ENCODE measurements at places on chromosomes 2 and 18.

DNA sequence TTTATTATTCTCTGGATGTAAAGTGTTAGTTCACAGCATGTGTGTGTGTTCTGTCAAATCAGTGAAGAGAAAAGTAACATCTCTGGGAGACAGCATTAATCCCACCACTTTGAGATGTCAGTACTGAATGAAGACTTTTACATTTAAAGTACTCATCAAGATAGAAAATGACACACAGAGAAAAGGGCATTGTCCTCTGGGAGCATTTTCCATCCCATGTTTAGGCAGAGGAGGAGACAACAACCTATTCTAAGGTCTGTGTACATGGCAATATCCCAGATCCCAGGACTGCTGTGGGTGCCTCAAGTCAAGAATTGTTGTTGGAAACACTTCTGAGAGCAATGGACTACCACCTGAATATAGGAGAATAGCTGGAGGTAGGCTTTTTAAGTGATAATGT is 201.5 kb downstream of the PPP1R1C start:
- no peaks in the 10 kb centered on the region for H3K4me1 ChIP-seq
- H3K27me3 ChIP-seq: no peaks in the 10 kb centered on the region

DNA sequence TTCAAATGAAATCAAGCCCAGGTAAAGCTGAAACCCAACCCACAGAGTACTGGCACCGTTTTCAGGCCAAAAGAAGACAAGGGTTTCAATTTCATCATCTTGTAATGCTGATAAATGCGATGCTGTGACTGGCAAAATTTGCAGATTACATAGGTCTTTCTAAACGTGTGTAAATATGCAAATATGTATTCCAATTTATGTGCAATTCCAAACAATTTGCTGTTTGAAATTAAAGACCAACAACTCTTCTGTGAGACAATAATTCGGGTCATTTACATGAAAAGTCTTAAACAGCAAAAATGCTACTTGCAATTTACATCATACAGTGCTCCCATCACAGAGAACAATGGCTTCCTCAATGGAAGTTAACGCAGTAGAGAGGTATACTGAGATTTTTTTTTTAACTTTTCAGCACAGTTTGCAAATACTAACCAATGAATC is 2.8 kb upstream of the ZNF532 start:
- no peaks in the 10 kb centered on the region for H3K27me3 ChIP-seq
- DNase-seq: no peak
- H3K4me3 ChIP-seq: no peak overlapping the region

- DNase-seq: no peak
- H3K4me1 ChIP-seq: no peaks in the 10 kb centered on the region
- H3K4me3 ChIP-seq: no peak overlapping the region
Measured at GRCh38 chr2:50449306-50449705, 582.6 kb downstream of the NRXN1 start.

- no peaks in the 10 kb centered on the region for H3K27me3 ChIP-seq
- DNase-seq: peak; percentile 86
- H3K36me3 ChIP-seq: no peaks in the 10 kb centered on the region
- H3K4me3 ChIP-seq: no peak overlapping the region
- H3K27ac ChIP-seq: peak overlapping the region; percentile 61
- H3K4me1 ChIP-seq: peaks cover 37% of the 10 kb centered on the region
Measured at GRCh38 chr2:66929632-66930338, 467.3 kb upstream of the ETAA1 start.

DNA sequence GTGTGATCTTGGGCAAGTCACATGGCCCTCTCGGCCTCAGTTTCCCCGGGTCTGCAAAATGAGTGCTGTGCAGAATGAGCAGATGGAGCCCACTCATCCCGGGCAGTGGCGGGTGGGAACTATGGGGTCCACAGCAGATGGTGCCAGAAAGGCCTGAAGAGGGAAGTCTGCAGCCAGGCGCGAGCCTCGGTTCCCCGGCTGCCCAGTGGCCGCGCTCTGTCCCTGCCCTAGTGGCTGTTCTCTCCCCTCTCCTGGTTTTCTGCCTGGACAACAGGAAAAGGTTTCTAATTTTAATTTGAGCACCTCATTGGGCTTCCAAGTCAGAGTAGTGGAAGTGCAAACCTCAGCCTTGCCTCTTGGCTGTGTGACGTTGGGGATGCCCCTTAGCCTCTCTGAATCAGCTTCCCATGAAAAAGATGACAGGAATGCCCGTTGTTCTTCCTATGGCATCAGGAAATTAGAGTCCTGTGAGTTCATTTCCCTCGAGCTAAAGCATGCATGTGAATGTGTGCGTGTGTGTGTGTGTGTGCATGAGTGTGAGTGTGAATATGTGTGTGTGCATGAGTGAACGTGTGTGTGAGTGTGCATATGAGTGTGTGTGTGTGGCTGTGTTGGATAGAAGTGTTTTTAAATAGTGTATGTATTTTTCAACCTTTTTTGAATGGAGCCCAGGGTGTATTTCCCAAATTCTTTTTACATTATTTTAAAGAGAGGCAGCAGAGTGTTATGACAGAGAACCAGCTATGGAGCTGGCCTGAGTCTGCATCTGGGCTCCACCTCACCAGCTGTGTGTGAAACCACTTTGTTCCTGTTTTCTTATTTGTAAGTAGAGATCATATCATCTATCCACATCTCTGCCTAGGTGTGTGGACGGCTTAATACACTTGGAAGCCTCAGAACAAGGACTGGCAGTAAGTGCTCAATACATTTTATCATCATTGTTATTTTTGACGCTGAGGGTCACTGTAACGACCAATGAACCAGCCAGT is 41.3 kb downstream of the RRM2 start:
- no peaks in the 10 kb centered on the region for H3K4me1 ChIP-seq
- no peak for DNase-seq
- no peak overlapping the region for H3K4me3 ChIP-seq
- no peak overlapping the region for H3K27ac ChIP-seq

DNA sequence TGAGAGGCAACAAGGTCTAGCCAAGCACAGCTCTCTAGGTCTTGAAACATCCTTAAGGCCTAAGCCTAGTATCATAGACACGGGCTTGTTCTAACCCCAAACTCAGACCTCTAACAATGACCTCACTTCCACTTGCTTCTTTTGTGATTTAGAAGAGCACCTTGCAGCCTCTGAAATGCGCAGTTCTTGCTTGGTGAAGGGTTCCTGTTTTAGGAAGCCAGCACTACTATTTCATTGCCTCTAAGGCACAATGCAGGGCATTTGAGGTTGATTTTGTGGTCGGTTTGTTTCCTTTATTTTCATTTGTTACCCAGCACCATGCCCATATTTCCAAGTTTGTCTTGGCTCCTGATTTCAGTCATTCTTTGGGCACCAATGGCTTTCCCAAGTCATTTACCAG is 117.0 kb upstream of the CYP1B1 start:
- H3K27me3 ChIP-seq: no peaks in the 10 kb centered on the region
- no peaks in the 10 kb centered on the region for H3K4me1 ChIP-seq
- no peaks in the 10 kb centered on the region for H3K36me3 ChIP-seq
- DNase-seq: no peak
- no peak overlapping the region for H3K27ac ChIP-seq

GRCh38 chr2:127081826-127082633 is 24.9 kb downstream of the BIN1 start:
- H3K36me3 ChIP-seq: no peaks in the 10 kb centered on the region
- no peaks in the 10 kb centered on the region for H3K27me3 ChIP-seq
- peaks cover 6% of the 10 kb centered on the region for H3K4me1 ChIP-seq
- H3K4me3 ChIP-seq: no peak overlapping the region

DNA sequence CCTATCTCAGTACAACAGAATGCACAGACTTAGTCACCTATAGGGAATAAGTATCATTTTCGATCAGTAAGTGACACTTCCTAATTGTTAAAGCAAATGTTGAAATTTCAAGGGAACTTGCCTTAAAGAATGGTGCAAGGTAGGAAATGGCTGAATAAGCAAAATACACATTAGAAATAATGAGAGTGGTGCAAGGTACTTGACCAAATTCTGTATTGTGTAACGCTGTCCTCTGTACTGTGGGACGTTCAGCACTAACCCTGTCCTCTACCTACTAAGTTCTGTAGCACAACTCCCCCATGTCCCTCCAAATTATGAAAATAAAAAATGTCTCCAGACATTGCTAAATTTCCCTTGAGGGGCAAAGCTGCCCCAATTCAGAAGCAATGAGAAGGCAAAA is 19.4 kb downstream of the MMADHC start:
- H3K36me3 ChIP-seq: peaks cover 28% of the 10 kb centered on the region
- H3K4me3 ChIP-seq: no peak overlapping the region
- DNase-seq: no peak
- no peaks in the 10 kb centered on the region for H3K4me1 ChIP-seq
- no peak overlapping the region for H3K27ac ChIP-seq

DNA sequence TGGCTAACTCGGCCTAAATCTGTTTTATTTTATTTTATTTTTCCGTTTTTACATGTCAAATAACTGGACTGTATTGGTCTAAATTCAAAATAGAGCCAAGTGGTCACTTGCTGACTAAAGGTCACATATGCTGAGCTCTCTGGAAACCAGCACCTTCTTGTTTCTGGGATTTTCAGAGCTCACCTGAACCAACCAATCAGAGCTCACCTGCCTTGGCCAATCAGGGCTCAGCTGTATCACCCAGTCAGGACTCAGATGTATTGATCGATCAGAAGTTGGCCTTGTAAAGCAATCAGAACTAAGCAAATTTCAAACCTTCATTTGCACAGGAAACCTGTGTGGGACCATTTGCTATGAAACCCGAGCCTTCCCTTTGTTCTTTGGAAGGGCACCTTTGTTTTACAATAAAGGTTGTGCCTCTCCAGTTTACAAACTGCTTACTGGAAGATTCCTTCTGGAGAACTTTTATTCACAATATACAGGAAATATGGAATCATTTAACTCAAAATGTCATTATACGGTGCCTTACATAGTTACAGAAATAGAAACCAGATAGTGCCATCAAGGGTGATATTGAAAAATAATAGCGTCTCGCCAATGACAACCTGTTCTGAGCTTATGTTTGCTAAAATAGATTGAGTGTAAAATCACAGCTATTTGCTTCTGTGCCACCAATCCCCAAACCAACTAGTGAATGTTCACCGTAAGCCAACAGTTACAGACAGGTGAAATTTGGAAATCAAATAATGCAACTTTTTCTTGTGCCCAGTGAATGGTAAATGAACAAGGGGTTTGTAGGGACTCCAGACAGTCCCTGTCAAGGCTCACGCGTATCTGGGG is 17.3 kb upstream of the PSD4 start:
- no peak overlapping the region for H3K4me3 ChIP-seq

- no peak for DNase-seq
- H3K27me3 ChIP-seq: no peaks in the 10 kb centered on the region
- no peaks in the 10 kb centered on the region for H3K36me3 ChIP-seq
Measured at GRCh38 chr2:132478461-132479105, 62.0 kb downstream of the GPR39 start.

DNA sequence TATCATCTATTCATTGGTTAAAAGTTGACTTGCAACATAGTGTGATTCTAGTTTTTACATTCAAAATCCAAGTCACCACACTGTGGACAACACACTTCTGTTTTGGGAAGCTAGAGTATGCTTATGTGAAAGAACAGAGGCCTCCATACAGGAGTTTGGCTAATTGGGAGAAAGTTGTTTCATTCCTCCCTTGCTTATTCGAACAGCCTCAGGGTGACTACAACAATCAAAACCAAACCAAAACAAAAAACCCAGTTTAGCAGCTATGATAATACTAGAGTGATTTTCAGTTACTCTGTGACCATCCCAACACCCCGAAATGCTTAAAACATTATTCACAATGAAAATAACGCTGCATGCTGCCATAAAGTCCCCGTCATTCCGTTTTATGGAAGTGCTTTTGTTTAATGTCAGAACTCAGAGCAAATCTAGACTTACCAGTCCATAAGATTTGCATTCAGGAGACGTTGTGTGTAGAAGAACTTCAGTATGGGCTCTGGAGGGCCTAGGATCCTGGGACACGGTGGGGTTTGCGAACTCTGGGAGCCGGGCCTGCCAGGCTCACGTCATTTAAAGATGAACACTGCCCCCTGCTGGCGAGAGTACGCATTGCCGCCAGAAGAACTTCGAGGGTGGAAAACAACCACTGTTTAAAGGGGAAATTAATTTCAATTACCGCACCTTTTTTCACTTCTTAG is 111.4 kb downstream of the FTCDNL1 start:
- H3K4me1 ChIP-seq: peaks cover 14% of the 10 kb centered on the region
- H3K27me3 ChIP-seq: no peaks in the 10 kb centered on the region
- DNase-seq: peak; percentile 60
- H3K27ac ChIP-seq: no peak overlapping the region

DNA sequence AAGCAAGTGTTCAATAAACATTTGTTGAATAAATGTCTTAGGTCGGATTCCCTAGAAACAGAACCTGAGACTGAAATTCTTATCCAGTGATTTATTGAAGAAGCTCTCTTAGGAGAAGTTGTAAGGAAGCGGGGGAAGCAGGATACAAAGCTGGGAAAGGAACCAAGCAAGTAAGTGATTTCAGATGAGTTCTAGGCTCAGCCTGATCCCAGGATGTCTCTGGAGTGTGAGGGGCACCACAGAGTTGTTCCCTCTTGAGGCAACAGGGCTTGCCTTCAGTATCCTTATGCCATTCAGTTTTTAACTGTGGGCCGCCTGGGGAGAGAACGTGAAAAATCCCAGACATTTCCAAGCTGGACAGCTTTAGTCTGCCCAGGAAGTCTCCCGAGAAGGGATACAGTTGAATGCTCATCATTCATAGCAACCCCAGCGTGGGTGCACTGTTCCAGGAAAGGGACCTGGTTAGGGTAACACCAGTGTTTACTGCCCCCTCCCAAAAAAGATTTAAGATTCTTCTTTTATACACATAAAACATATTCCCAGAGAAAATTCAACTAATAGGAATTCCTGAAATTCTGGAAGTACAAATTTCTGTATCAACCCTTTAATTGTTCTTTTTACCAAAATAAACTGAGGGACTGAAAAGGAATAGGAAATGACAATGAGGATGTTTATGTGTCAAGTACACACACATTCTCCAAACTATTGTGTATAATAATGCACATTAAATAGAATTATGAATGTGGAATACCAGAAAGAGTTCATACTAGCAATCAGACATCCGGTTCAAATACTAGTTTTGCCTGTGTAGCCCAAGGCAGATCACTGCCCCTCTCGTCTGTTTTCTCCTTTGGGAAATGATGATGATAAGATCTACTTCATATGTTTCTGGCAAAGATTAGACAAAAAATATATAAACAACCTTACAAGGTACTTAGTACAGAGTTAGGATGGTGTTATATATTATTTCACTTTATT is 592.1 kb upstream of the CDH2 start:
- H3K36me3 ChIP-seq: no peaks in the 10 kb centered on the region
- H3K27ac ChIP-seq: no peak overlapping the region
- no peaks in the 10 kb centered on the region for H3K27me3 ChIP-seq

DNA sequence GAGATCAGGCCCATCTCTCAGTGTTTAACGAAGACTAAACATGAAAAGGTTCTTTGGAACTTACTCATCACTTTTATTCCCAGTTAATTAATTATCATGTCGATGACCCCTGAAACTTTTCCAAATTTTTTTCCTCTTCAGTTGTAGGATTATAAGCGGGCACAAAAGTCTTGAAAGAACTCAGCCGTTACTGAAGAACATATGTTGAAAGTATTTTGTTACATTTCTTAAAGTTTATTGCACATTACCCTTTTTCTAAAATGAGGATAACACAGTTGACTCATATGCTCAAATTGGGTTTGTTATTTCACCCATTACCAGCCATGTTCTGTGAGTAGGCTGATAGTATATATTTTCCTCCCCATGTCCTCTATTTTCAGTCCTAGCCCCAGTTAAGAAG is 75.9 kb upstream of the COL3A1 start:
- H3K27ac ChIP-seq: no peak overlapping the region
- no peaks in the 10 kb centered on the region for H3K27me3 ChIP-seq
- H3K4me3 ChIP-seq: no peak overlapping the region
- H3K4me1 ChIP-seq: no peaks in the 10 kb centered on the region

- no peaks in the 10 kb centered on the region for H3K27me3 ChIP-seq
- DNase-seq: no peak
- peak overlapping the region; percentile 24 for H3K27ac ChIP-seq
- peaks cover 8% of the 10 kb centered on the region for H3K36me3 ChIP-seq
- H3K4me3 ChIP-seq: no peak overlapping the region
Measured at GRCh38 chr2:234421-234820, 29.4 kb downstream of the SH3YL1 start.

GRCh38 chr18:1916869-1917523 is 654.3 kb downstream of the METTL4 start:
- no peaks in the 10 kb centered on the region for H3K36me3 ChIP-seq
- no peak overlapping the region for H3K27ac ChIP-seq
